GM04503 (cell line): ENCODE measurements at places on chromosomes 13 and 19.

DNA sequence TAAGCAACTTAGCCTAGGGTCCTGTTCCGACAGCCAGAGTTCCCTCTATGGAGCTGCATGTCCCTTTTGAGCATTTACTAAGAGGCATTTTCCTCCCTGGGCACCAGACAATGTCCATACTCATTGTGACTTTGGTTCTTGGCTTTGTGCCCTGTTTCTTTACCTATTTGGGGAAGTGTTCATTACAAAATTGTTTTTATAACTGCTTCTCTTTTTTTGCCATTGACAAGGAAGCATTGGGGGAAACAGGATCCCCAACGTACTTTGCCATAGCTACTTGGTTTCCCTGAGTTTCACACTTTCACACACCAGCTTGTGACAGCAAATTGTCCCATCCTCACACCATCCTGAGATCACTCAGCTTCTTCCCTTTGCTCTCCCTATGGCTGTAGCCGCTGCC is 81.1 kb upstream of the SIAH3 start:
- no peak for DNase-seq

GRCh38 chr19:42090672-42091071 is 14.7 kb downstream of the ZNF574 start:
- DNase-seq: no peak

GRCh38 chr19:48513289-48514122 is 1.9 kb upstream of the LMTK3 start:
- DNase-seq: no peak

DNA sequence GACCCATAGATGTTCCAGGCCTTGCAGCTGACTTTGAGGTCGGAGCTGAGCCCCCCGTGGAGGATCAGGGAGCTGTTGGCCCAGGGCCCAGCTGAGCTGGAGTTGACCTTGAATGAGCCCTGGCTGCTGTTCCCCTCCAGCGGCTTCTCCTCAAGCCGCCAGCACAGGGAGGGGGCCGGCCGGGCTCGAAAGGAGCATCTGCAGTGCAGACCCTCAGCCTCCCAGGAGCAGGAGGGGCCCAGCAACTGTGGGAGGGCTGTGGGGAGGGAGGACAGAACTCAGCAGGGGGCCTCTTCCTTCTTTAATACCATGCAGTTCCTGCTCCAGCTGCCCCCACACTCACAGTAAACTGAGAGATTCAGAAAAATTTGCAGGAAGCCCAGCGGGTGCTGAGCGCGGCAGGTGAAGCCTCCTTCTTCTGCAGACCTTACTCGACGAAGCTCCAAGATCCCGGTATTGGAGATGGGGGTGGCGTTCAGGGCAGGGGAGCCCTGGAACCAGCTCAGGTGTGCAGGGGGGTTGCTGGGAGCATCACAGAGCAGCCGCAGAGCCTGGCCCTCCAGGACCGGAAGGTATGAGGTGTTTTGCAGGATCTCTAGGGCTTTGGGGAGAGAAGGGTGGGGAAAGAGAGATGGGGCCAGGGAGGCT is 2.6 kb downstream of the SIGLEC5 start:
- no peak for DNase-seq

GRCh38 chr13:49895826-49896225 is 40.3 kb downstream of the SPRYD7 start:
- no peak for DNase-seq

- DNase-seq: no peak
These were observed 14.3 kb upstream of the BCAM start for GRCh38 chr19:44794610-44795009.

DNA sequence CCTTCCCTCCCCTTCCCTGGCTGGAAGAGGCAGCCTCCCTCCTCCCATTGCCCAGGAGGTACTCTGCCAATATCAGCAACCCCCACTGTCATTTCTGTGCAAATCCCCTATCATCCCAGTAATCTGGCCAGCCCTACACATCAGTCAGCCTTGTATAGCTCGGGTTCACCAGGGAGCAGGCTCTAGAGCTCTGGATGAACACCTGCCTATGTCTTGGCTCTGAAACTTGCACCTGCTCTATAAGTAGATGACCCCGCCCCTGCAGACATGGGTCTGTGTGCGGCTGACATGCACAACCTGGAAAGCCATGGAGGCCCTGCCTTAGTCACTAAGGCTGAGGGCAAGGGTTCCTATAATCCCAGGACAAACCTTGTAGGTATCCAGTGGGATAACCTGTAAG is 1042.9 kb downstream of the UQCRFS1 start:
- no peak for DNase-seq

DNA sequence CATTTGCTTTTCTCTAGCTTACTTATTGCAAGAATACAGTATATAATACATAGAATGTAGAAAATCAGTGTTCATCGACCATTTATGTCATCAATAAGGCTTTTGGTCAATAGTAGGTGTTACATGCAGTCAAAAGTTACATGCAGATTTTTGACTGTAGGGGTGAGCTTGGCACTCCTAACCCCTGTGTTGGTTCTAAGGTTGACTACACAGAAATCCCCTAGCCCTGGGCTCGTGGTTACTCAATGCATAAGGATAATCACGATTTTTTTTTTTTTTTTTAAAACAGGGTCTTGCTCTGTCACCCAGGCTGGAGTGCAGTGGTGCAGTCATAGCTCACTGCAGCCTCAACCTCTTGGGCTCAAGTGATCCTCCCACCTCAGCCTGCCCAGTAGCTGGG is 4.0 kb upstream of the NWD1 start:
- DNase-seq: no peak

DNA sequence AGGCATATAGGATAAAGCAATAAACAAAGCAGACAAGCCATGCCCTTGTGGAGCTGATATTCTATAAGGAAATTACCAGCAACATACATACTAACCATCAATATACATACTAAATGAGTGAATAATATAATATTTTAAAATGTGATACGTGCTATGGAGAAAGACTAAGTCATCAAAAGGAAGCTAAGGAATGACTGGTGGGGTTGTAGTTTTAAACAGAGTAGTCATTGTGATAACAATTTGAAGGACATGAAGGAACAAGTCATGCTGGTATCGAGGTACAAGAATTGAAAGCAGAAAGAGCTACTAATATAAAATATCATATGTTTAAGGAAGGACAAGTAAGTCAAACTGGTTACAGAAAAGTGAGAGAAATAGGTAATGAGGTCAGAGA is 894.9 kb upstream of the PCDH9 start:
- DNase-seq: no peak

DNA sequence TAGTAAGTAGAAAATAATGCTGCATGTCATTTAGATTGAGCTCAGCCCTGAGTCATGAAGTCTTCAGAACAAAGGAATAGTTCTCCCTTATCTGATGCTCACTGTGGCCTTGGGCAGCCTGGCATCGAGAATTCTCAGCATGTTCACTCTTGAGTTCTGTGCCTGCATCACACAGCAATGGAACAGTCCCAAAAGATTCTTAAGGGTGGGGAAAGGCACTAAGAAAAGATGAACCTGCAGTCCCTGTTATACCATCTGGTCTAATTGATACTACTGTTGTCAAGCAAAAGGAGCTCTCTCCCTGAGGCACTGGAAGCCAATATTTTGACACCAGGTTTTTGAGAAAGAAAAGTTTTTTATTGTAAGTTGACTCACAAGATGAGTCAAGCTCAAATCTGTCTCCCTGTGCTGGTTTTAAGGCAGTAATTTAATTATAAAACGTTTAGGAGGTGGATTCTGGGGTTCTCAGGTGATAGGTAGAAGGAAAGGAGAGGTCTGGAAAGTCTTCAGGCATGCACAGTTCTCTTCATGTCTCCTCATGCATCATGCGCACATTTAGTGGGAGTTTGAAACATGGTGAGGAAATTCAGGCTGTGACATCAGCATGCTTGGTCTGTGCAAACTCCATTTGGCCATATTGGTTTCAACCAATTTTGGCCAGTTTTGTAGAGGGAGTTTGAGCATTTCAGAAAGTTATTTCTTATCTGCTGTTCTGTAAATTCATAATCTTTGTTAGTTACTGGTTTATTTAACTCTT is 38.1 kb upstream of the ZNF766 start:
- no peak for DNase-seq

- no peak for DNase-seq
These were observed 25.0 kb downstream of the ERCC5 start for GRCh38 chr13:102870677-102871415.

- DNase-seq: peak; percentile 61
These were observed 4.5 kb upstream of the RAB3A start for GRCh38 chr19:18208098-18208951.

DNA sequence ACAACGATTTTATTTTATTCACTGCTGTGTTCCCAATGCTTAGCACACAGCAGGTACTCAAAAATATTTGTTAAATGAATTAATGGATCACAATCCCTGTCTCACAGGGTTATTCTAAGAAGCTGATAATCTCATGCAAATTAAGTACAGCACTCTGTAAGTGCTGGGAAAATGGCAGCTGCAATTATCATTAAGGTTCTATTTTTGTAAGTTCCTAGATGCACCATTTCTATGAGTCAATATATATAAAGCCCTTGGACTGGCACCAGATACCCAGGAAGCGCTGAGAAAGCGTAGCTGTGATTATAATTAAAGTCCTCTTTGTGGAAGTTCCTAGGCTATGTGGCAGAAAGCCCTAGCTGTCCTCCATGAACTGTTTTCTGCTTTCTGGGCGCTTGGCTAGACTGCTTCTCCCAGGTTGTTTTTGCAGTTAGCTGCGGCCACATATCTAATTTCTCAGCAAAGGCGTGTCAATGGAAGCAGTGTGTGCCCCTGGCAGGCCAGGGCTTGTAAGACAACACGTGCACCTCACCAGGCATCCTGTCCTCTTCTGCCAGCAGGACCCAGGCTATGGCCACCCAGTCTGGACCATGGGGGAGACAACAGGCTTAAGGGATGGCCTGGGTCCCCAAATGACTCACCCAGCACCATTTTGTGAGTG is 5.2 kb upstream of the SRRM5 start:
- no peak for DNase-seq

DNA sequence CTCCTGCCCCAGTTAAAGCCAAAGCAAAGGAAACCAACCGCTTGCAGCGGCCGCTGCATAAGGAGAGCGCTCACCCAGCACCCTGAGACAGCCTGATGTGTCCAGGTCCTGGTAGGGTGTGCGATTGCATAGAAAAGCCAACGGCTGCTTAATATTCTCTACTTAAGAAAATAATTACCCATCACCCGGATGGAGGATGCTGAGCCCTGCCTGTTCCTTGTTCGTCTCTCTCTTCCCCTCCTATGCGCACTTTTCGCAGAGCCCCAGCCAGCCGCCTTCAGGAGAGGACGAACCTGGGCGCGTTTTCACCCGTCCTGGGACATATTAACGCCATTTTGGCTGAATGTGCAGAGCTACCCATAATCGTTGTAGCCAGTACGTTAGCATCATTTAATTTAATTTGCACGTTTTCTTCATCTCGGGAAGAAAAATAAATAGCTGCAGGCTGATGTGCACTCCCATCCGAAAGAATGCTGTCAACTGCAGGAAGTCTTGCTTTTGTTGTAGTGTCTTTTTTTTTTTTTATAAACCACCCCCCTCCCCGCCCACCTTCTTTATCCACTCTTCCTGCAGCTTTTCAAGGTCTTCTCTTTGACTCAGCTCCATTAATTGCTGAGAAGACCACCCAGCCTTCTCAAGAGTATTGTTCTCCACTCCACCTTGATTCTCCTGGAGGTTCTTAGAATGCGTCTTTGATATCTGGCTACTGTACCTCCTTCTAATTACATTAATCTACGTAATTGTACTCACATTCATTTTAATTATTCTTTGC is 214.5 kb downstream of the TEX29 start:
- no peak for DNase-seq

DNA sequence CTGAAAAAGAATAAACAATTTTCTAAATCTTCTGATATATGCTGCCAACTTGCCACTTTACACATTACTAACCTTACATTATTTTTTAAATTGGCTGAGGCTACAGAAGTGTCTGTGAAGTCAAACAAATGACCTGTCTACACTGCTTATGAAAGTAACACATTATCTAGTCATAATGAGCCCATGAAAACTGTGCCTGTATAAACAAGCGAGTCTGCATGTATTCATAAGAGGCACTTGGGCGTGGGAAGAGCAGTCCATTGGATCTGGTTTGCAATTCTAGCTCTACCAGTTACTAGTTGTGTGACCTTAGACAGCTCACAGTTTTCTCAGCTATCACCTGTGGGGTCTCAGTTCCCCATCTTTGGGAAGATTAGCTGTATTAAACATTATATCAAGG is 3.1 kb downstream of the VPS36 start:
- no peak for DNase-seq

- no peak for DNase-seq
These were observed 17.5 kb downstream of the BORA start for GRCh38 chr13:72745260-72745659.

GRCh38 chr19:9018163-9018875 is 8.1 kb upstream of the MUC16 start:
- no peak for DNase-seq

DNA sequence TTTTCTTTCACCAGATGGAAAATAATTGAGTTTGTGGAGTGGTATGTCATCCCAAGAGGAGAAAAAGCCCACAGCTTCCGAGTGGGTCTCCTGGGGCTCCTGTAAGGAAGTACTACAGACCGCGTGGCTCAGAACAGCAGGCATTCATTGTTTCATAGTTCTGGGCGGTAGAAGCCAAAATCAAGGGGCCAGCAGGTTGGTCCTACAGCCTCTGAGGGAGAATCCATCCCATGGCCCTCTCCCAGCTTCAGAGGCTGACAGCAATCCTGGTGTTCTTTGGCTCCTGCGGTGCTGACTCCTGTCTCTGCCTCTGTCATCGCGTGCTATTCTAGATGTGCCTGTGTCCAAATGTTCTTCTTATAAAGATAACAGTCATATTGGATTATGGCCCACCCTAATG is 362.6 kb downstream of the FGF14 start:
- no peak for DNase-seq

DNA sequence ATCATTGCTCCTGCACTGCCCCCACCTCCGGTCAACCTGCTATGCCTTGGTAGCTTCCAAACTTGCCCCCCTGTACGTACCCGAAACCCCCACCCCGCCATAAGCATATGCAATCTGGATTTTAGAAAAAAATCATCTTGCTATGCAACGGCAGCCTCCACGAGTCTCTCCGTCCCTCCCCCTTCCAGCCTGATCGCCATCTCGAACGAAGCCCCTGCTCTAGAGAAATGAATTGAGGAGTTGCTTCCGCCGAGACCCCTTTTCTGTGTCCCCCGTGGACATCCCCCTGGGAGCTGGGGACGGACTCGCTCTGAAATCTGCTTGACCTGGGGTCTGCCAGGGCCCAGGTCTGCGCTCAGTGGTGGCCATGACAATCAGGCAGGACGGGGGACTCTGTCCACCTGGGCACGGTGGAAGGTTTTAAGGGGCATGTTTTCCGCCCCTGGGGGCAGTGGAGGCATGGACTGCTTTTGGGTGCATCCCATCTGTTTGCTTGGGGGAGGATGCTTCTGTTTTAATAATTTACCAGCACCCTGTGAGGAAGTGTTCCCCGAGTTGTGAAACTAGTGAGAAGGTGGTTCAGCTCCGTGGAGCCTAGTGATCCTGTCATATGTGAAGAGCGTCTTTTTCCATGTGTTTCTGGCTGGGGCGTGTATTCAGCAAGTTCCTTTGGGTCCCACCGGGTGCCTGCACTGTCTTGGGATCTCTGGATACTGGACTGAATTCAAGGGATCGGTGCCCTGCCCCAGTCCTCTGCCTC is 1.0 kb downstream of the KDM4B start:
- DNase-seq: no peak

GRCh38 chr13:21338156-21338555 is 120.9 kb downstream of the ZDHHC20 start:
- no peak for DNase-seq

- no peak for DNase-seq
These were observed 302.1 kb downstream of the DIAPH3 start for GRCh38 chr13:59861676-59862075.

- DNase-seq: no peak
These were observed 234.9 kb downstream of the TUBA3C start for GRCh38 chr13:18946738-18947137.
